MG63 (cell line): ENCODE measurements at places on chromosomes 5 and 9. TPM values are rescaled to one million over a fixed set of nuclear protein-coding genes. Genes with fewer than 3 reads are reported as not detected.

HSD17B4 gene
- 156 and 198 TPM in 2 replicates for total RNA-seq

OR13C3 gene
- not detected in 2 replicates for total RNA-seq

DNA sequence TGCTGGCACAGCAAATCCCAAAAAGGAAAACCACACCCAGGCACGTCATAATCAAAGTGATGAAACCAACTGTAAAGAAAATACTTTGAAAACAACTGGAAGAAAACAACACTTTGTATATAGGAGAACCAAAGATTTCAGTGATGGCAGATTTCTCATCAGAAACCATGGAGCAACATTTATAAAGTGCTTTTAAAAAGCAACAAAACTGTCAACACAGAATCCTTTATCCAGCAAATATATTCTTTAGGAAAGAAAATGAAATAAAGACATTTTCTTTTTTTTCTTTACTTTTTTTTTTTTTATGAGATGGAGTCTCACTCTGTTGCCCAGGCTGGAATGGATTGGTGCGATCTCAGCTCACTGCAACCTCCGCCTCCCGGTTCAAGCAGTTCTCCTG is 5.3 kb upstream of the FAM151B start:
- no peak for DNase-seq

- DNase-seq: no peak
These were observed 7.7 kb upstream of the SCGB3A1 start for GRCh38 chr5:180598797-180599589.

- DNase-seq: no peak
These were observed 110.2 kb downstream of the NSG2 start for GRCh38 chr5:174155706-174156105.

- no peak for DNase-seq
These were observed 173.5 kb downstream of the SLC12A2 start for GRCh38 chr5:128257076-128257475.

DNA sequence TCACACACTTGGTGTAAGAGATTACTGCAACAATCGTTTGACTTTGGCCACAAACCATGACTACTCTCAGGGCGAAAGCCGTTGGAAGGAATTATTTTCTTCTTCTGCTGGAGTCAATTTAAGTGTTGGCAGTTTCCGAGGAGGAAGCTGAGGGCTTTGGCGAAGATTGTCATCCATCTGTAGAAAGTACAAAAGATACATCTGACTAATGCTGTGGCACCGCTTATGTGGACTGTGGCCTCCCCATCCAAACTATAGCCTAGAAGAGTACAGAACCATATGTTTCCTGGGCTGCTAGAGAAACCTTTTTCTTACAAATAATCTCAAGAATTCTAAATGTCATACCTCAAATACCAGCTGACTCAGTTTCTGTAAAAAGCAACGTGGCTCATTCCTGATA is 7.4 kb downstream of the MTX3 start:
- no peak for DNase-seq

NUTM2G gene
- not detected in 2 replicates for total RNA-seq

DNA sequence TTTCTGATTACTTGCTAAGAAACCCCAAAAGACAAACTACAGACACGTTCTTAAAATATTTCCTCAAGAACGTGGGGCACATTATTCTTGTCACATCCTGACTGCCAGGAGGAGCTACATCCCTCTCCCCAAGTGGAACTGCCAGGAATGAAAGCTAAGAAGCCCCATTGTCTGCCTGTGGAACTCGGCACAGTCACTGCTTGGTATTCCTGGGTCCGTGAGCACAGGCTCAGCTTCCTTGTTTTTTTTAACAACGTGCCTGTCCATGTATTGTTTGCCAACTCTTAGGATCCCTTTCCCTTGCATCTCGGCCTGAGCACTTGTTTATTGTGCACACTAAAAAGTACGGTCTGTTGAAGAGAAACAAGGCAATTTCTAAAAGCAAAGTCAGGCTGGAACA is 47.0 kb upstream of the SELENOP start:
- no peak for DNase-seq

COX7C gene
- total RNA-seq: 554 and 683 TPM in 2 replicates

SYNPO gene
- 1.2 and 4.6 TPM in 2 replicates for total RNA-seq

DNA sequence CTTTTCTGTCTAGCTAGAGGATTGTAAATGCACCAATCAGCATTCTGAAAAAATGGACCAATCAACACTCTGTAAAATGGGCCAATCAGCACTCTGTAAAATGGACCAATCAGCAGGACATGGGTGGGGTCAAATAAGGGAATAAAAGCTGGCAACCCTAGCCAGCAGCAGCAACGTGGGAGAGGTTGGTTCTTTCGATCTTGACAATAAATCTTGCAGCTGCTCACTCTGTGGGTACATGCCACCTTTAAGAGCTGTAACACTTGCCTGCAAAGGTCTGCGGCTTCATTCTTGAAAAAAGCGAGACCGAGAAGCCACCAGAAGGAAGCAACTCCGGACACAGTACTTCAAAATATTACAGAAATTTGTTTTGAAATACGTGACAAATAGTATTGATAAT is 424.6 kb upstream of the CDH9 start:
- DNase-seq: no peak

DNA sequence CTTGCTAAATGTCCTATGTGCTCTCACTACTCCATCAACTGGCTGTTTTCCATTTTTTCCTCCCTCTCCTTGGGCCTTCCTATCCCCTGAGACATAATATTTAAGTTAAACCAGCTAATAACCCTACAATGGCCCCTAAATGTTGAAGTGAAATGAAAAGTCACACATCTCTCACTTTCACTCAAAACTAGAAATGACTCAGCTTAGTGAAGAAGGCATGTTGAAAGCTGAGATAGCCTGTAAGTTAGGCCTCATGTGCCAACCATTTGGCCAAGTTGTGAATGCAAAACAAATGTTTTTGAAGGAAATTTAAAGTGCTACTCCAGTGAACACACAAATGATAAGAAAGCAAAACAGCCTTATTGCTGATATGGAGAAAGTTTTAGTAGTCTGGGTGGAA is 48.8 kb upstream of the CDH10 start:
- DNase-seq: no peak
